Brain (organoid and tissue), 16 donors: ENCODE measurements at places on chromosomes 13 and 19.

- DNase-seq = no peak
These were observed 1063.8 kb downstream of the EFNB2 start for GRCh38 chr13:105471673-105472072.

- no peak for DNase-seq
These were observed 49.5 kb upstream of the FRY start for GRCh38 chr13:31982124-31982523.

DNA sequence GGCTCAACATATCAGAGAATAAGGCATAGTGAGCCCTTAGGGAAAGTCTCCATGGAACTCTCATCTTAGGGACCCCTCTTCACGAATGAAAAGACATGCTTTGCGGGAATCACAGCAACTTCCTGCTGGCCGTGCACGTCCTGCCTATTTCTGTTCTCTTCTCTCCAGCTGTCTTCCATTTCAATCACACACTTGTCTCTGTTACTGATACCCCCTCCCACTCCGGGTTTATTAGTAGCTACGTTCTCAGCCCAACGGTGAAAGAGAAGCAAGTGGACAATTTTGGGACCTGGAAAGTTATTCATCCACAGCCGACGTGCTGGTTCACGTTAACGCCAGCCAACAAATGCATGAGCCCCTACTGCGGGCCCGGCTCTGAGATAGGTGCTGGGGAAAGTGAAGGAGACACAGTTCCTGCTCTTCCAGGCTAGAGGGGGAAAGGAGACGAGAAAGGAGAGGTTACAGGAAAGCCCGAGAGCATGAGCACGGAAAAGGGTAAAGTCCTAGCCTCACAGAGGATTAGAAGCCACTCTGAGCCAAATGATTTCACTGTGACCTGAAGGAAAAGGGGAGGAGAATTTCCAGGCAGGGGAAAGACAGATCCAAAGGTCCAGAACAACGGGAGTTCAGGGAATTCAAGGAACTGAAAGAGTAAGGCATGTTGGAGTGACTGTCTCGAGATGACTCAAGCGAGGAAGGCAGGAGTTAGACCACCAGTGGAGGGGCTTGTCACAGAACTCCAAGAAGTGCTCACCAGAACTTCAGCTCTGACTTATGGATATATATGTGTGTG, 81.8 kb upstream of the CLDN10 start:
- no peak for DNase-seq

GRCh38 chr19:58261600-58261967, 17.2 kb upstream of the ZNF8 start:
- no peak for DNase-seq

DNA sequence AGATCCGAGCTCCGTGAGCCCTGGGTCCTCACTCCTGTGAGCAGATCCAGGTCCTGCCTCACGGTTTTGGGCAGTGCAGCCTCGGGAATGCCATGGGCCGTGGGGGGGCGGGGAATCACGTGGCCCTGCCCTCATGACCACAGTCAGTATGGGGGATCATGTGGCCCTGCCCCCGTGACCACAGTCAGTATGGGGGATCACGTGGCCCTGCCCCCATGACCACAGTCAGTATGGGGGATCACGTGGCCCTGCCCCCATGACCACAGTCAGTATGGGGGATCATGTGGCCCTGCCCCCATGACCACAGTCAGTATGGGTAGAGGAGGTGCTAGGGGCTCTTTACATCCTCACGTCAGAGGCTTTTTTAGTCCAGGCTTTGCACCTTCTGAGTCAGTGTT, 64.3 kb upstream of the F7 start:
- no peak for DNase-seq

DNA sequence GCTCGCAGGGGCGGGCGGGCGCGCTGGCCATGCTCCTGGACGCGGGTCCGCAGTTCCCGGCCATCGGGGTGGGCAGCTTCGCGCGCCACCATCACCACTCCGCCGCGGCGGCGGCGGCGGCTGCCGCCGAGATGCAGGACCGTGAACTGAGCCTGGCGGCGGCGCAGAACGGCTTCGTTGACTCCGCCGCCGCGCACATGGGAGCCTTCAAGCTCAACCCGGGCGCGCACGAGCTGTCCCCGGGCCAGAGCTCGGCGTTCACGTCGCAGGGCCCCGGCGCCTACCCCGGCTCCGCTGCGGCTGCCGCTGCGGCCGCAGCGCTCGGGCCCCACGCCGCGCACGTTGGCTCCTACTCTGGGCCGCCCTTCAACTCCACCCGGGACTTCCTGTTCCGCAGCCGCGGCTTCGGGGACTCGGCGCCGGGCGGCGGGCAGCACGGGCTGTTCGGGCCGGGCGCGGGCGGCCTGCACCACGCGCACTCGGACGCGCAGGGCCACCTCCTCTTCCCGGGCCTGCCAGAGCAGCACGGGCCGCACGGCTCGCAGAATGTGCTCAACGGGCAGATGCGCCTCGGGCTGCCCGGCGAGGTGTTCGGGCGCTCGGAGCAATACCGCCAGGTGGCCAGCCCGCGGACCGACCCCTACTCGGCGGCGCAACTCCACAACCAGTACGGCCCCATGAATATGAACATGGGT, 599 bp downstream of the ZIC2 start:
- DNase-seq = peak; percentile 61

DNA sequence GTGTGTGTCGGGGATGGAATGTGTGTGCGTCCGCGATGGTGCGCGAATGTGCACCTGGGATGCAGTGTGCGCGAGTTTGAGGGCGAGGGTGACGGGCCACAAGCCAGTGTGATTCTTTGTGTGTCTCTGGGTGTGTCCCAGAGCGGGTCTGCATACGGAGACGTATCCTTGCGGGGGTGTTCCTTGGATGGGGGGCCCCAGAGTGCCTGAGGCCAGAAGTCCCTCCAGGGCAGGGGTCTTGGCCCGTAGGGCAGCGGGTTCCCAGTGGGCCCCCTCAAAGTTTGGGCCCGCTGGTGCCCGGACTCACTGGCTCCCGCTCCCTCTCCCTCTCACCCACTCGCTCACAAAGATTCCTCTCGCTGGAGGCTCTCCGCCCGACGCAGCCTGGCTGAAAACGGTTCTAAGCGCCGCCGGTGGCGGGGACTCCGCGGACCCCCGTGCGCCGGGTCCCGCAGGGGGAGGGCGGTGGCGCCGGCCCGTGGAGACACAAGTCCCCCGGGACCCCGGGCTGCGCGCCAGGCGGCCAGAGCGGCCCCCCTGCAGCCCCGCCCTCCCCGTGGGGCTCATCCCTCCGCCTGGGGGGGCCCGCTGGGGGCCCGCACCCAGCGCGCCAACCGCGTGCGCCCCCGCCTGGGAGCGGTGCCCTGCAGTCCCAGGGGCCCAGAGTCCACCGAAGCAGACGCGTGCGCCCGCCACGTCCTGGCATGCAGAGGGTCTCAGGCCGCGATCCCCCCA, 886 bp downstream of the CRLF1 start:
- no peak for DNase-seq

GRCh38 chr19:23771761-23772674, 13.3 kb upstream of the ZNF681 start:
- no peak for DNase-seq

GRCh38 chr19:17677002-17677401, 11.2 kb downstream of the UNC13A start:
- no peak for DNase-seq

DNA sequence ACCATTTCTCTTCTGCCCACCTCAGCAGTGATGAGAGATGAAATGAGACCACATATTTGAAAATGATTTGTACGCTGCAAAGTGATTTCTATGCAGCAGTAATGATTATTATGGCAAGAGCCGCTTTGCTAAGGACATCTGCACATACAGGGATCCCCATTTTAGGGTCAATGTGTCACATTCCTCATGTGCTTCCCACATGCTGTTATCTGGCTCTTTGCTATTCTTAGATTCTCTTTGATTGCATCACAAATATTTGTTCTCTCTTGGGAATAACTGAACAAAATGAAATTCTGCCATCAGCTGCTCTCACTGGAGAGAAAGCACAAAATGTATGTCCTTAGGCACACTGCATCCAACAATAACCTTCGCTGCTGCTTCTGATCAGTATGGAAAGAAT, 209.5 kb upstream of the IPO5 start:
- no peak for DNase-seq

DNA sequence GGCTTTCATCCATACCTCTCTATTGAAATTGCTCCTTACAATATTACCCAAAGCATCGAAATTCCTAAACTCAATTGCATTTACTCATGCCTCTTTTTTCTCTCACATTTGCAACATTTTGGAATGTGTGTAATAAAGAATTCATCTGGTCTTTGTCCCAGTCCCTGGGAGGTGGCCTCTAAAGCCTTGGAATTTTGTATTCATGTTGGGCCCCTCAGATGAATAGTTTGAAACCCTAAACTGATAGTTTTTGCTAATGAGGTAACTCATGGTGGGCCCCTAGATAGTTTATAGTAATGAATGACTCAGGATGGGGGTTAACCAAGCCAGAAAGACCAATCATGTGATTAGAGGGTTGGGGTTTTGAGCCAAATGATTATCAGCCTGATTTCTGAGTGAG, 490.4 kb downstream of the DIAPH3 start:
- DNase-seq = no peak

- DNase-seq = no peak
These were observed 33.6 kb downstream of the SLC7A1 start for GRCh38 chr13:29561918-29562317.

GRCh38 chr13:20401531-20401930, 124.1 kb downstream of the CRYL1 start:
- no peak for DNase-seq

DNA sequence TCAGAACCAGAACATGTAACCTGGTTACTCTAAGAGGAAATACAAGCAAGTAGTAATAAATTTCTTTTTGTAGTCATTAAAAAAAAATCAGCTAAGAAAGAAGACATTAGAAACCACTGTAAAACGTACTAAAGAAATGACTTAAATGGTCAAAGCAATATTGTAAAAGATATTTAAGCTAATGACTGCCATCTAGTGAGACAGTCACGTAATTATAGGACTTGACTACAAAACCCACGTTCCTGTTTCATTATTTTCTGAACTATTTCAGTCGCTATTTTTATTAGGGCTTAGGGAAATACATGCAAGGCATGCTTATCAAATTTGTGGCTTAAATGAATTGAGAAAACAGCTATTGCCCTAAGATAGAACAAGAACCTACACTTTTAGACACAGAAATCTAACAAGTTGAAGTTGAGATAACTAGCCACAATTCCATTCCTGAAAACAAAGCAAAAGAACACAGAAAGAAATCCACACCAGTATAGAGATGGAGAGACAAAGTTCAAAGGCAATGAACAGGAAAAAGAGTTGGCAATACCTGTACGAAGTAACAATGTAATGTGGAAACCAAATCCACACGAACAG, 17.9 kb downstream of the ALG5 start:
- peak; percentile 80 for DNase-seq
